ENCODE measurements at places on chromosomes 12 and 14. TPM values are rescaled to one million over a fixed set of nuclear protein-coding genes. Genes with fewer than 3 reads are reported as not detected.

Gene NPFF
- not detected for polyA plus RNA-seq

Gene TAS2R30
- 0.32 TPM for polyA plus RNA-seq

Gene PTPRO
- polyA plus RNA-seq = 6.8 TPM

Gene P2RX2
- not detected for polyA plus RNA-seq

Measured in Purkinje cell (primary cell).